ENCODE measurements at places on chromosomes 13 and 19. TPM values are rescaled to one million over a fixed set of nuclear protein-coding genes. Genes with fewer than 3 reads are reported as not detected.
A peak's percentile ranks its signal among the peaks of the same experiment; 100 is the strongest.

CILP2 gene
- 0.29 TPM for total RNA-seq

C1QTNF9B gene
- total RNA-seq, result not detected

FUT2 gene
- total RNA-seq, result not detected

CRB3 gene
- total RNA-seq, result 8.4 TPM

PLK5 gene
- total RNA-seq, result not detected

COX6B1 gene
- 334 TPM for total RNA-seq

KLK3 gene
- not detected for total RNA-seq

DNA sequence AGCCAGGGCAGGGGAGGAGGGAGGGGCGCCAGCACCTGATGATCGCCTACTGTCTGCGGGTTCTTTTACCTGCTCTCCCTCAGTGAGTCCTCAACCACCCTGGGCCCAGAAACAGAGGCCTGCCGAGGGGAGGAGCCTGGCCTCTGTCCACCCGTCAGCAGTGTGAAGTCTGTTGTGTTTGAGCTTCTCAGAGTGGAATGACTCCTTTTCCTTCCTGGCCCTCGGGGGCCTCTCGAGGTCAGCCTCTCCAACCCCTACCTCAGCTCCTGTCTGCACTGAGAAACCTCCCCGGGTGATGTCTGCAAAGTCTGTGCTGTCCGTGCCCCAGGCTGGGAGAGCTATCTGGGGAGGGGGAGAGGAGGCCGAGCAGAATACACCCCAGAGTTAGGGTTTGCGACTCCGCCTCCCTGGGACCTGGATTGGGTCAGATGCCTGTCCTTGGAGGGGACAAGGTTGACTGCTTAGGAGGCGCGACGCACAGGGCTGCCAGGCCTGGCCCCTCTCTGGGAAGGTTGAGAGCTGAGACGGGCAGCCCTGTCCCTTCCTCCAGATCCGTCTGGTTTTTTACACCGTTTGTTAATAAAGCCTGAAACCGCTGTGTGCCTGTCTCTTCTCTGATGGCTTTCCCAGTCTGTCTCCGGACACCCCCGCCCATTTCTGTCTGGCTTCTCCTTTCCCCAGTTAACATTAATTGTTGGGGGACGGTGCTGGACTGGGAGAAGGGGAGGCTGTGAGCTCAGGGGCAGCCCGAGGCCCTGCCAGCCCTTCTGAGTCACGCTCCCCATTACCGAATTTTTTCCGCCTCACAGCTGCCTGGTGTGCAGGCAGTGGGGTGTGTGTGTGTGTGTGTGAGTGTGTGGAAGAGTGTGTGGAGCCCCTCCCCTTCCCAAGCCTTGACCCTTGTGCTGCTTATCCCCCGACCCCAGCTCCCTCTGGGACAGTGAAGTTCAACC is 989 bp upstream of the SSC5D start:
- no peak for DNase-seq

DNA sequence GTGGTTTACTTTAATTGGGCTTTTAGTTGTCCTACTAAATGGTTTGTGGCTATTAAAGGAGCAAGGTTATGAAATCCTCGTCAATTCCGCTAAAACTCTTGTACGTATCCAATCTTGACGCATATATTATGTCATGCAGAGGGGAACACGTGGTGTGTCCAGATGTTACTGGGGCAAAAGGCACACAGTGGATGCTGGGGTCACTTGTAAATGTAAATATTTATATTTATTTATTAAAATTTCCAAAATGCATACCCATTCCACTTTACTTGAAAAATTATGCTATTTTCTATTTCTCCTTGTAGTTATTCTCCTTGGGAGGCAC is 36.7 kb upstream of the SLC46A3 start:
- no peak for DNase-seq

DNA sequence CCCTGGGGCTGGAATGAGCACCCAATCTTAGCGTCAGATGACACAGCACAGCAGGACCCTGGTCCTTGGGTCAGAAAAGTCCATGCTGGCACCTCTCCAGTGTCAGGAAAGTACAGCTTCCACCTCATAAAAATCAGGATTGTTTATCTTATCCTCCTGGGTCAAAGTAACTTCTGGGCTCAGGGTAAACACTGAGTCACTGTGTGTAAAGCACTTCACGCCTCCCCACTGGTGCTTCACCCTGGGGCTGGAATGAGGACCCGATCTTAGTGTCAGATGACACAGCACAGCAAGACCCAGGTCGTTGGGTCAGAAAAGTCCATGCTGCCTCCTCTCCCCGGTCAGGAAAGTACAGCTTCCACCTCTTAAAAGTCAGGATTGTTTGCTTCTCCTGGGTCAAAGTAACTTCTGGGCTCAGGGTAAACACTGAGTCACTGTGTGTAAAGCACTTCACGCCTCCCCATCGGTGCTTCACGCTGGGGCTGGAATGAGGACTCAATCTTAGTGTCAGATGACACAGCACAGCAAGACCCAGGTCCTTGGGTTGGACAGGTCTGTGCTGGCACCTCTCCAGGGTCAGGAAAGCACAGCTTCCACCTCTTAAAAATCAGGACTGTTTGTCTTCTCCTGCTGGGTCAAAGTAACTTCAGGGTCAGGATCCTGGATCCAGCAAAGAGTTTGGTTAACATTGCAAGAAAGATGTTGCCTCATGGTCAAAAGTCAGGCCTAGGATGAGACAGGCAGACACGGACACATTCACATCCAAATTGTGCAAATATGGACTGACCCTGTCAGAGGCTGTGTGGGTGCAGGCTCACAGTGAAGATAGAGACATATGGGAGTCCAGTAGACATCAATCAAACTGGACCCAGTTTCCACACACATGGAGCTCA is 39.2 kb upstream of the CYP2A7 start:
- DNase-seq, result no peak

- no peak for DNase-seq
Observed at GRCh38 chr13:104592127-104592526, 1525.9 kb upstream of the SLC10A2 start.

DNA sequence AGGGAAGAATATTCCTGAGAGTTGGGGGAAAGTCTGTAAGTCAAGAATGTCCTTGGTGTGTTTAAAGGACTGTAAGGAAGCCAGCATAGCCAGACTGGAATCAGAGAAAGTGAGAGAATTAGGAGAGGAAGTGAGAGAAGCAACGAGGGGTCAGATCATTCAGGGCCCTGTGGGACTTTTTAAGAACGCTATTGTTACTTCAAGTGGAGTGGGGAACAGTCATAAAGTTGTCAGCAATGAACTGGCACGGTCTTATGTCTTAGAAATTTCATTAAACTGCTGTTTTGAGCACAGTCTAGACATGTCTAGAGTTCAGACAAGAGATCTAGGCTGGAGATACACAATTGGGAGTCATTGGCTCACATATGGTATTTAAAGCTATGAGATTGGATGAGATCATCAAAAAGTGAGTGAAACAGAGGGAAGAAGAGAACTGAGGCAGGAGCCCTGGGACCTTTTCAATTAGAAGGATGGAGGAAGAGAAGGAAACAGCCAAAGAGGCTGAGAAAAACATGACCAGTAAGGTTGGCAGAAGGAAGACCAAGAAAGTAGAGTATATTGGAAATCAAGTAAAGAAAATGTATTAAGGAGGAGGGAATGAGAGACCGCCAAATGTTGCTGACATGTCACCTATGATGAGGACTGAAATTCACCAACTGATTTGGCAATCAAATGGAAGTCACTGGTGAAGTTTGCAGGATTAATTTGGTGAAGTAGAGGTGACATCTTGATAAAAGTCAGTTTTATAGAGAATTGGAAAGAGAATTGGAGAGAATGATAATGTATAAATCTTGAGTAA is 263.5 kb downstream of the GPC5 start:
- no peak for DNase-seq

GRCh38 chr19:54206831-54207177 is 6.1 kb downstream of the RPS9 start:
- DNase-seq, result no peak

- DNase-seq, result no peak
Observed at GRCh38 chr13:73039201-73040108, 19.4 kb upstream of the KLF5 start.

GRCh38 chr19:13729859-13730258 is 34.5 kb upstream of the MRI1 start:
- no peak for DNase-seq

DNA sequence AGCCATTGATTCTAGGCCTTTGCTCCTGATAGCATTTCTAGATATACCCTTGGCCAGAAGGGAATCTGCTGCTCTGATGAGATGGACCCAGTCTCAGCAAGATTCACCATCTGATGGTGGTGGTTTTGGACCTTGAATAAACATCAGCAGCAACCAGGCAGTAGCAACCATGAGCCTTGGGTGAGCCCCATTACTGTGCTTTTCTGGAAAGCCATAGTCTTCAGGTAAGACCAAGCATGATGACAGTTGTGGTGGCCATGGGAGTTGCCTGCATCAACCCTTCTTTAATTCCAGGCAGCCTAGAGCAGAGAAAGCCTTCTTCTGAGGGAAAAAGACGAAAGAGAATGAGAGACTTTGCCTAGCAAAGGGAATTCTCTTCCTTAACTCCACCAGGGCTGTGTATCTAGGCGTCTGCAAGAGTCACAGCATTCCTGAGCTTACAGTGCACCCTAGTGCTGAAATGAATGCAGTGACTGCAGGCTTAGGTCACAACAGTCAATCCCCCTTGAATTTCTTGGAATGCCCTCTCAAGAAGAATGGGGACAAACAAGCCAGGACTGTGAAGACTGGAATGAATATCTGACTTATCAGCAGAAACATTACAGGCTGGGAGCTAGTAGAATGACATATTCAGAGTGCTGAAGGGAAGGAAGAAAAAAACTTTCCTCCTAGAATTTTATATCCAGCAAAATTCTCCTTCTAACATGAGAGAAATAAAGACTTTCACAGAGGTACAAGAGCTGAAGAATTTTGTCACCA is 942.4 kb upstream of the PCDH20 start:
- DNase-seq, result no peak

GRCh38 chr19:47391510-47392223 is 27.7 kb downstream of the MEIS3 start:
- DNase-seq, result peak; percentile 60

DNA sequence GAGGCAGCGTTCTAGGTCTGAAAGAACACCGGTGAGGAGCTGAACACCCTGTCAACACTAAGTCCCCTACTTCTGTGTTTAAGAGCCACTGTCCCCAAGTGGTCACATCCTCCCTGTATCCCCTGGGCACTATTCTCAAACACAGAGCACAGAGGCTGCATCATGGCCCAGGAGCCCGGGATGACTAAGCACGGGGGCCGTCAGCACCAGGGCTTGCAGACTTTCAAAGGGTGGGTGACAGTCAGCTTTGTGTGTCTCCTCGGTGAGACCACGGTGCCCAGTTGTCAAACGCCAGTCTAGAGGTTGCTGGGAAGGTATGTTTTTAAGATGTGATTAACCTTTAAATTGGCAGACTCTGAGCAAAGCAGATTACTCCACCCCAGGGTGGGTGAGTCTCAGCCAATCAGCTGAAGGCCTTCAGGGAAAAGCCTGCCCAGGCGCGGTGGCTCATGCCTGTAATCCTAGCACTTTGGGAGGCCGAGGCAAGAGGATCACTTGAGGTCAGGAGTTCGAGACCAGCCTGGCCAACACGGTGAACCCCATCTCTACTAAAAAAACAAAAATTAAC is 8.0 kb downstream of the MAP2K2 start:
- no peak for DNase-seq

GRCh38 chr13:99459099-99459850 is 42.0 kb upstream of the TM9SF2 start:
- no peak for DNase-seq

DNA sequence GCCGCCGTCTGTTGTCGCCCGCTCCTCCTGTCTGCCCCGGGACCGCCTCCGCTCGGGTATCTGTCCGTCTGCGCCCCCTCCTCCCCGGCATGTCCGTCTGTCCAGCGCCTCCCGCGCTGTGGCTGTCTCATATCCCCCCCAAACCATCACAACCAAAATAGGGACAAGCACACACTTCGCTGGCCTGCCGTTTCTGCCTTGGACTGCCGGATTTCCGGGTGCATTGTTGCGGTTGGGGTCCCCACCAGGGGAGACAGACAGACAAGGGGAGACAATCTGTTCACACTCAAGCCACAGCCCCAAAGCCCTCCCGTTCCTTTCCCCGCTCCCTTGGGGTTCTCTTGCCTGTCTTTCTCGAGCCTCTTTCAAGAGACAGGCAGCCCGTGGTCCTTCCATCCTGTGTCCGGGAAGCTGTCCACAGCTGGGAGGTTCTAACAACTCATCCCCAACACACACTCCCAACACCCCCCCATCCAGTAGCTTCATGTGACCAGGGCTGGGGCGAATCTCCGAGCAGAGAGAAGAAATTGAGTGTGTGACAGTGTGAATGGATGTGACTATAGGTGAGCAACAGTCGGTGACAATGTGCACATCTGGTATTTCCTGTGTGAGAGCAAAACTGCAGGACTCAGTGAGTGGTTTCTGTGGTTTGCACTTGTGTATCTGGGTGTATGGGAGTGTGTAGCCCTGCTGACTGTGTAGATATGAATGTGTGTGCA is 16.5 kb upstream of the FOSB start:
- DNase-seq, result peak; percentile 50

DNA sequence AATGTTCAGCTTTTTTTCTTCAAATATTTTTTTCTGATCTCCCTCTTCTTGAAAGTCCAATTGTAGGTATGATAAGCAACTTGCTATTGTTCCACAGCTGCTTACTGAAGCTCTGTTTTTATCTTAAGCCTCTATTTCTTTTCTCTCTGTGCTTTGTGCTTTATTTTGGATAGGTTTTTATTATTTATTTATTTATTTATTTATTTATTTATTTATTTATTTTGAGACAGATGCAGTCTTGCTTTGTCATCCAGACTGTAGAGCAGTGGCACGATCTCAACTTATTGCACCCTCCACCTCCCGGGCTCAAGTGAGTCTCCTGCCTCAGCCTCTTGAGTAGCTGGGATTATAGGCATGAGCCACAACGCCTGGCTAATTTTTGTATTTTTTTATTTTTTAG is 199.4 kb downstream of the KLF12 start:
- DNase-seq, result no peak

DNA sequence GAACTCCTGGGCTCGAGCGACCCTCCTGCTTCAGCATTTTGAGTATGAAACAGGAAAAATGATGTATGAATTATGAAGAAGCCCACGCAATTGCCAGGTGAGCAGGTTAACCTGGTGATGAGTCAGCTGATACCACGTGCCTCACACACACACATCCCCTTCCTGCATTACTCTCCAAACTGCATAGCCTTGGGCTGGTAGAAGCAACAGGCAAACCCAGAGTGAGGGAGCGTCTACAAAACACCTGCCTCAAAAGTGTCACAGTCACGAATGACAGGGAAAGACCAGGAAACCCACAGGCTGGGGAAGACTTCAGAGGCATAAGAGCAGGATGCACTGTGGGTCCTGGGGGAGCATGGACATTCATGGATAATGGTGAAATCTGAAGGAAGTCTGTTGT is 192.8 kb upstream of the IRS2 start:
- no peak for DNase-seq

- DNase-seq, result no peak
Observed at GRCh38 chr13:107342747-107343146, 774.8 kb upstream of the ARGLU1 start.

Measured in activated B cell treated with CpG ODN at 0.5 μM for 24 hours (primary cell).